Psoas muscle (tissue), 8 donors: ENCODE measurements at places on chromosomes 13 and 19.
A peak's percentile ranks its signal among the peaks of the same experiment; 100 is the strongest.

DNA sequence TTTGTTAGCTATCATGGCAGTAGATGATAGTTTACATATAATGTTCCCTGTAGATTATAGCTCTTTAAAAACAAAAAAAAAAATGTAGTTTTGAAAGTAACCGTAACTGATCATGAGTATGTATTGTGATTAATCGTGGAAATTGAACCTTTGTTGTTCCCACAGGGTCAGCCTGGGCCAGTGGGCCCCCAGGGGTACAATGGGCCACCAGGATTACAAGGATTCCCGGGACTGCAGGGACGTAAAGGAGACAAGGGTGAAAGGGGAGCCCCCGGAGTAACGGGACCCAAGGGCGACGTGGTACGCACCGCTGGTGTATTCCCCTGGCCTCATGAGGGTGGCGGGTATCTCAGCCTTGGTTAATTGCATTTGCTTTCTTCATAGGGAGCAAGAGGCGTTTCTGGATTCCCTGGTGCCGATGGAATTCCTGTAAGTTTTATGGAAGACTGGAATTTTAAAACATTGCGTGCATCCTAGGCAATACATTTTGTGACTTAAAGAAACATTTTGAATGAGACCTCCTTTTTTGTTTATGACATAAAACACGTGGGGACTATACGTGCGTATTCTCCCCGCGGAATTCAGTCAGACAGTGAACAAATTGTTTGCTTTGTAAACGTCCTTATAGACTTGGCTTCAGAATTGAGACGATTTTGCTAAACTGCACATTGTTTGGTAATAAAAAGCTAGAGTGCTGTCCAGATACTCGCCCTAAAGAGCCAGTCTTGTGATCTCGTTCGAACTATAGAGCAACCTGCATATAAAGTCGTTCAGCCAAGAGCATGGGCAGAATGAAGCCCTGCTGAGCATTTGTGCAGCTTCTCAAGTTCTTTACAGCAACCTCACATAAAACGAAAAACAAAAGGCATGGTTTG, 117.7 kb downstream of the COL4A2 start:
- no peak for DNase-seq

GRCh38 chr19:45973553-45974338, at the start of gene NOVA2:
TSS of gene NOVA2 (minus strand) at chr19:45973865. CDS start at chr19:45973351, 514 bp downstream.
- DNase-seq = peak; percentile 81

GRCh38 chr19:1811472-1811894, 593 bp downstream of the ATP8B3 start:
- DNase-seq = peak; percentile 86

GRCh38 chr19:13727798-13728197, 36.5 kb upstream of the MRI1 start:
- no peak for DNase-seq

DNA sequence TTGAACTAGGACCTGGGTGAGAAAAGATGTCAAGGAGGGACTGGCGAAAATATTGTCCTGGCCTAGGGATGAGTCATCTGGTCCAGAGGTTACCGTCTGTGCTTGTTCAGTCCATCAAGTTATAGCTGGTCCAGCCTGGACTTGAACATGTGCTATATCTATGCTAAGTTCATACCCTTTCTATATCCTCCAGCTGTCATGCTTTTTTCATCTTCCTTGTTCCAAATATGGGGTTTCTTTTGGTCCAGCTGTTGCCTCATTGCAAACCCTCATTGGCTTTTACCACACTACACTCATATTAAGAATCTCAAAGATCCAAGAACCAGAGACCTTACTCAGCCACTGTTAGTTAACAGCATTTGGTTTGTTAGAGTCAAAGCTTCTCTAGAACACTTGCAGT, 19.1 kb upstream of the KLF12 start:
- no peak for DNase-seq

DNA sequence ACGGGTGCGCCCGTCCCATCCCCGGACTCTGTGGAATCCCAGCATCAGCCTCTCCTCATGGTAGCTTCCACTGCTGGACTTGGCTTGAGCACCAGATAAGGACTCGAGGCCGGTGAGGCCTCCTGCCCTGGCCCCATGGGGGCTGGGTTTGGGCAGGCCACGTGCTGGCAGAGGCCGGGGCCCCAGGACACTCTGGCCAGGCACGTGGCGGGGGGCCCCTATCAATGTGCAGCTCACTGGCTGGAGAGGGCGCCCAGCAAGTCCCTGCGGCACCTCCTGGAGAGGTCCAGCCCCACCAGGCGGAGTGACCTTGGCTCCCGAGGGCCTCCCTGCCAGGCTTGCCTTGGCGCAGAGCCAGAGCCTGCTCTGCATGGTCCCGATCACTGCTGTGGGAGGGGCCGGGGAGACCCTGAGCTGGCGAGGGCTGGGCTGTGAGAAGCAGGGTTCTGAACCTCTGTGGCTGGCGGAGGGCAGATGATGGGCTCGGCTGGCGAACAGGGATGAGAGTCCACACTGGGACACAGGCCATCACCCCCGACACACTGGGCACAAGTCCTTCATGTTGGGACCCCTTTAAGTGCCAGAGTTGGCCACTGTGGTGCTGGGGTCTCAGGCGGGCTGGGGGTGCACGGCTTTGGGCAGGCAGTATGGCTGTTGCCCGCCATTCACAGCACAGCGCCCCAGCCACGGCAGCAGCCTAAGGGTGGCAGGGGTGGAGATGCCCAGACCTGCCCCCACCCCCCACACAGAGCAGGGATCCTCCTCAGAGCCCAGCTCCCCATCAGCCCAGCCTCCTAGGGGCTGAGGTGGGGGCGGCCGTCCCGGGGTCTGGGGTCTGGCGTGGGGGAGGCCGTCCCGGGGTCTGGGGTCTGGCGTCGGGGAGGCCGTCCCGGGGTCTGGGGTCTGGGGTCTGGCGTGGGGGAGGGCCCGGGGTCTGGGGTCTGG, 19.1 kb downstream of the CEBPG start:
- DNase-seq = peak; percentile 68

DNA sequence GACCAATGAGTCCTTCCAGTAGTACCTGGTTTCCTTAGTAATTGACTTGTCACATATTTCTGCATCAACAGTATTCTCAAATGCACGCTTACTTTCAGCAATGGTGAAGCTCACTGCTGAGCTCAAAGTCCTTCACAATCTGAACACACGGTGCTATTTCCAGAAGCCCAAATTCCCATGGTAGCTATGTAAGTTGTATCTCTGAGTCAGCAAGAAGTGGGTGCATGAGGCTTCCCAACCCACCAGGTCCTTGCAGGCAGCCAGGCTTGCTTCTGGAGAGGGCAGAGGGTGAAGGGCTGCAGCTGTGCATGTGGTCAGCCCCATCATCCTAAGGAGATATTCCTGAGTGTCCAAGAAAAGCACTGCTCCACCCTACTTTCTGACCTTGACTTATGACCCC, 25.7 kb downstream of the COL4A2 start:
- DNase-seq = no peak

- no peak for DNase-seq
Measured at GRCh38 chr13:77596777-77597176, 61.3 kb downstream of the SCEL start.

- DNase-seq = no peak
Measured at GRCh38 chr19:35462476-35462953, 14.5 kb downstream of the FFAR2 start.

DNA sequence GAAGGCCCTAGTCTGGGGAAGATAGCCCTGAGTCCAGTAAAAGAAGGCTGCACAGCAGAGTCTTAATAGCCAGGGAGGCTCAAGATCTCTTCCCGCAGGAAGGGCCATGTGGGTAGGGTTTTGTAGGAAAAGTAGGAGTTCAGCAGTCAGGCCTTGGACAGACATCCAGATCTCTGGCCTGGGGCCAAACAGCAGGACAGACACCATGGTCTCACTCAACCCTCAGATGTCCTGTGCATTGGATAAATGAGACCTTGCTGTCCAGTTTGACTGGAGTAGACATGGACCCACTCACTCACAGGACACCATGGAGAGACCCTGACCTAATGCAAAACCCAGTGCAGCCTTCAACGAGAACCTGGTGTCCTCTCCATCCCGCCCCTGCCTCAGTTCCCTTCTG, 3.9 kb downstream of the OCEL1 start:
- DNase-seq = no peak
